ENCODE measurements at places on chromosomes 2 and 18.

GRCh38 chr2:117977696-117978095 lies 36.2 kb downstream of the CCDC93 start:
- no peak for DNase-seq

DNA sequence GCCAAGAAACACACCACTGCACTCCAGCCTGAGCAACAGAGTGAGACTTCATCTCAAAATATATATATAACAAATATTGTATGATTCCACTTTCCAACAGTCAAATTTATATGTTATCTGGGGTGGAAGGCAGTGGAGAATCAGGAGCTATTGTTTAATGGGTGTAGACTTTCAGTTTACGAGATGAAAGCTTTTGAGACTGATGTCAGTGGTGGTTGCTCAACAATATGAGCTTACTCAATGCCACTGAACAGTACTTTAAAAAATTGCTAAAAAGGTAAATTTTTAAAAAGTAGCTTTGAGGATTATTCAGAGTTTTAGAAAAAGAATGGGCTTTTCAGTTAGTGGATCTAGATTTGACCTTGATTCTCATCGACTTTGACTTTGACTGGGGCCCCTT lies 105.9 kb upstream of the ST6GAL2 start:
- no peak for DNase-seq

DNA sequence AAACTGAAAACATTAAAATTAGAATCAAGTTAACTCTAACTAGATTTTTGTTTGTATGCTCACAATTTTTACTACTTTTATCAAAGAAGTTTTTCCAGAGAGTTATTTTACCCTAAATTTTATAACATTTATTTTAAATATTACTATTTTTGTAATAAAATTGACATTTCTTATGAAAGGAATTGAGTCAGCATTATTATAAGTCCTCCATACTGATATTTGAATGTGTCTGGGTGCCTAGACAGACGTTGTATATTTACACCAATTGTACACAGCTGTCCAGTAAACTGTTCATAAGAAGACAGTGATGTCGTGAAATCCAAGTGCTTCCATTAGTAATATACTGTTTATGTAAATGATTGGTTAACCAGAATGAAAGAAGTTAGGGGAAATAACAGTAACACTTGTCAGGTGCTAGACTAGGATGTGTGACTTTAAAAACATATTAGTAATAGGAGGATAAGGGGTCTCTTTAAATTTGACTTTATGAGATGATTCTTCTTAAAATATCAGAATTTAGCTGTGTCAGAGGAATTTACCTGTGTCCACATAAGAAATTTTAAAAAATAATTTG lies 73.7 kb downstream of the TANK start:
- no peak for DNase-seq

DNA sequence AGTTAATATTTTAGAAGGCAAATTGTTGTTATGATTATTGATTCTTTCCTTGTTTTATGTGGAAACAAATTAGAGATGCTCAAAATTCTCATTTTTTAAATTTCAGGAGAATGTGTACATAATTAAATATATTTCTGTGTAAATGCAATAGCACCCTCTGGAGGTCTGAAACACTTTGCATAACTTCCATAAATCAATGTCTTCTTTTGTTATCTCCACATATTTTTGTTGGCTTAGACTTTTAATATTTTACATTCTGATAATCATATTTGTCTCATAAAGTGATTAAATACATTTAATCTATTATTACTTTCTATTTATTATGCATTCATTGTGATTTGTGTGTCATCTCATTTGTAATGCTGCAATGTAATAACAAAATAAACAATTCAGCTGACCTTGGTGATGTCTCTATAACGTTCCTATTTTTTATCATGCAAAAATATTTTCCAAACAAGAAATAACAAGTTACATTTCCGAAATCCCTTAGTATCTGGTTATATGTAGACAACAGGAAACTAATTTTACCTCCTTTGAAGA lies 201.8 kb upstream of the GALNT5 start:
- peak; percentile 37 for DNase-seq

GRCh38 chr2:240199133-240199870 lies 58.8 kb upstream of the OTOS start:
- DNase-seq, result no peak

All from fibroblast of skin of right biceps (primary cell).